ENCODE measurements at places on chromosomes 2 and 18.

- DNase-seq: no peak
Measured at GRCh38 chr2:74457549-74458131, 598 bp upstream of the WBP1 start.

DNA sequence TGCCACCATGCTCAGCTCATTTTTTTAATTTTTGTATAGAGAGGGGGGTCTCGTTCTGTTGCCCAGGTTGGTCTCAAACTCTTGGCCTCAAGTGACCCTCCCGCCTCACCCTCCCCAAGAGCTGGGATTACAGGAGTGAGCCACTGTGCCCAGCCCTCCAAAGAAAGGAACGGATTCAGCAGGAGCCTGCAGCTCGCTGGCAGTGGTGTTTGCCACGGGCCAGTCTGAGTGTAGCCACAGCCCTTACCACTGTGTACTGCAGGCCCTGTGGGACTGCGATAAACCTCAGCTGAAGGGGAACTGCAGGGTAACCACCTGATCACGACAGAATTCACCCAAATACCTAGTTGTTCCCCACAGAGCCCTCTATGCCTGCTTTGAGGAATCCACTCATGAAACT is 6.8 kb downstream of the COPS9 start:
- no peak for DNase-seq

DNA sequence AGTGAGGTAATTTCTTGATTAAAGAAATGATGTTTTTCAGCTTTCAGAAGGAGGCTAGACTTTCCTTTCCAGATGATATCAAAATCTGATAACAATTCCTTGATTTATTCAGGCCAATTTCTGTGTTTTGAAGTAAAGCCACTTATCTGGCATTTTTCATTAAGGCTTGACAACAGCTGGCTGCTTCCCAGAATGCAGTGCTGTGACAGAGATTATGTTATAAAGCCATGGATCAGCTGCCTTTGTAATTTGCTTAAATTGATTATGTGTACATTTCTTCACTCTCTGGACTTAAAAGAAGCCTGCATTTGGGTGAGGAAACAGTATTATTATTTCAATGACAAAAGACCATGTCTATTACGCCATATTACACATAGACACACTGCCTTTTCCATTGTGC is 136.0 kb downstream of the PLCL1 start:
- DNase-seq: no peak

- DNase-seq: no peak
Measured at GRCh38 chr2:222288590-222289277, 10.1 kb downstream of the PAX3 start.

DNA sequence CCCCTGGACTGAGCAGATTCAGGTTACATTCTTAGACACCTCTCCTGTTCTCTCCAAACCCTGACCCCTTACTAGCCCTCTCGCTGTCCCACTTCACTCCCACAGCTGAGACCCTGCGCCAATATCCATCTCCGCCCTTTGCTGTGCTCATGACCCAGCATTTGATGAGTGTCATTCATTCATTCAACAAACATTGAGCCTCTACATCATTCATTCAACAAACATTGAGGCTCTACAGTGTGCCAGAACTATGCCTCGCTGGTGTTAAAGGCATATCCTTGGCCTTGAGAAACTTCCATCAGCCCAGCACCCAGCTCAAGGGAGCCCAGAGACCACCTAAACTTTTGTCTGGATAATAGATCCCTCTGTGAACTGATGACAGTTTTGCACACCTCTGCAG is 41.9 kb upstream of the MRPL33 start:
- no peak for DNase-seq

DNA sequence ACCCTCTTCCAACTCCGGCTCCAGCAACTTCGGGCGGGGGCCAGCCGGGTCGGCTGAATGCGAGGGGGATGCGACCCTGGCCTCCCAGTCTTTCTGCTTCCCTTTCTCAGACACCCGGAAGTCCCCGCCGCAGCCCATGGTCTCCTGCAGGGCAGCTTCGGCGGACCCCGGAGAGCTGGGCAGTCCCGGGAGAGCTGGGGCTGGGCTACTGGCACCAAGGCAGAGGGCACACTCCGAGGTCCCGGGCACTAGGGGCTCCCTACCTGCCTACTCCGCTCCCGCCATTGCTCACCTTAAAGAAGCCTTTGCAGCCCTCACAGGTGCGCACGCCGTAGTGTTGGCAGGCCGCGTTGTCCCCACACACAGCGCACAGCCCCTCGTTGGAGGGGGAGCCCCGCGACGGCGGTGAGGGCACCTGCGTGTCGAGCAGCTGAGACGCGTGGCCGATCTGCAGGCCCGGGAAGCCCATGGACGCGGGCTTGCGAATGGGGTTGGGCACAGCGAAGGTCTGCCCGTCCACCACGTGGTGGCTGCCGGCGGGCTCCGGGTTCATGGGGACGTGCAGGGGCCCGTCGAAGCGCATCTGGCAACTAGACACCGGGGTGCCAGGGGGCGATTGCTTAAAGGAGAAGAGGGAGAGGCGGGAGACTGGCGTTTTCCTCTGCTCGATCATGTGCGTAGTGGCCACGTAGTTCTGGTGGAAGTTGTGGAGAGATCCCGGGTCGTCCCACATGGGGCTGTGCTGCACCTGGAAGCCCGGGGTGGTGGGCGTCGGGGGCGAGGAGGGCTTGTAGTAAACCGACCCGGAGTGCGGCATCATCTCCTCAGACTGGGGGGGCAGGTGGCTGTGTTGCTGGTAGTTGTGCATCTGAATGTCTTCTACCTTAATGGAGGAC is 3.2 kb downstream of the NR4A2 start:
- DNase-seq: no peak

DNA sequence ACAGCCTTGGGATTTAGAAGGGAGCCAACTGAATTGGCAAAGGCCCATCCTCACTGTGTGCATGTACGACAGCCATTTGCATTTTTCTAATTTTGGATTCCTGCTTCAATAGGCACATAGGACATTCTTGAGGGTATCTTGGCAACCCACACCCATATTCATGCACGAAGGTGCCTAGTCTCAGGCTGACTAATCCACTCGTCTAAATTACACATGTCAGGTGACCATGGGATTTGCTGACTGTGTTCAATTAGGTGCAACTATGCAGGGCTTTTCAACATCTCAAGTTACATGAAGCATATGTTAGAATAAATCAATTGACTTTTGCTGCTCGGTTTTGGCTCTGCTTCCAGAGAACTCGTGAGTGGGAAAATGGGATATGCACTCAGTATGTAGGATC is 249.7 kb downstream of the SP3 start:
- no peak for DNase-seq

DNA sequence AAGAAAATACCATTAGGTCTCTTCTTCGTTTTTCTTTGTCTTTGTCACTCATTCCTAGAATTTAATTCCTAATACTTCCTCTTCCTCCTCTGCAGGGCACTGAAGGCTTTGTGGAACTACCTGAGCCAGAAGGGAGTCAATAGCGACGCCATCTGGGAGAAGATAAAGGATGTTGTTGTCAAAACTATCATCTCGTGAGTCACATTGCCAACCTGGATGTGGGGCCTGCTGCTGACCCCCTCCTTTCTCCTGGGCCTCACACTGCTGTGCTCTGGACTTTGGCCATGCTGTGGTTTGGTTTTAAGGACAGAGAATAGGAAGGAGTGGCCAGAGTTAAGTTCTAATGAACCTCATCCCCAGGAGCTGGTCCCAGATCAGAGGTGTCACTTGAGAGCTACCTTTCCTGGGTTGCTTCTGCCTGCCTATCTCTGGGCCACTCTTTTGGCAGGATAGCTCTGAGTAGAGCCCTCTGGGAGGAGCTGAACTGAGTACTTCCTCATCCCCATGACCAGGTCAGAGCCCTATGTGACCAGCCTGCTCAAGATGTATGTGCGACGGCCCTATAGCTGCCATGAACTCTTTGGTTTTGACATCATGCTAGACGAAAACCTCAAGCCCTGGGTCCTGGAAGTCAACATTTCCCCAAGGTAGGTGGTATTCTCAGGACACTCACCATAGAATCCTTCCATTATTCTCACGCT is 33.1 kb upstream of the CYP27A1 start:
- DNase-seq: peak; percentile 18

DNA sequence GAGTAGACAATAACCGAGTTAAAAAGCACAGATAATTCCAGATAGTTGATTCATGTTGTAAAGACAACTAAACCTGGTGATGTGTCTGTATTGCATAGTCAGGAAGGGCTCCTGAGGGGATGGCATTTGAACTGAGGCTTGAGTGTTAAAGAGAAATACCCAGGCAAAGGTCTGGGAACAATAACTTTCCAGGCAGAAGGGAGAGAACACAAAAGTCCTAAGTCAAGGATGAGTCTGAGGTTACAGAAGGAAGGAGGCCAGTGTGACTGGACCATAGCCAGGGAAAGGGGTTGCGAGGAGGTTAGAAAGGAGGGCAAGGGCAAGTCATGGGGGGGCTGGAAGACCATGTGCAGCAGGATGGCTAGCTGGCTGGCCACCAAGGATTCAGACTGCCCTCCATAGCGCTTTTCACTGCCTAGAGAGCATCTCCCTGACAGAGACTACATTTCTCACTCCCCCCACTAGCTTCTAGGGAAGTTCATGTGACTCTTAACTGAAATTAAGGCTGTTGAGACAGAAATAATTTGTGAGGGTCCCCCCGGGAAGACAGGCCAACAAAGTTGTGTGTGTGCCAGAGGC is 135.5 kb upstream of the CREB1 start:
- DNase-seq: no peak

DNA sequence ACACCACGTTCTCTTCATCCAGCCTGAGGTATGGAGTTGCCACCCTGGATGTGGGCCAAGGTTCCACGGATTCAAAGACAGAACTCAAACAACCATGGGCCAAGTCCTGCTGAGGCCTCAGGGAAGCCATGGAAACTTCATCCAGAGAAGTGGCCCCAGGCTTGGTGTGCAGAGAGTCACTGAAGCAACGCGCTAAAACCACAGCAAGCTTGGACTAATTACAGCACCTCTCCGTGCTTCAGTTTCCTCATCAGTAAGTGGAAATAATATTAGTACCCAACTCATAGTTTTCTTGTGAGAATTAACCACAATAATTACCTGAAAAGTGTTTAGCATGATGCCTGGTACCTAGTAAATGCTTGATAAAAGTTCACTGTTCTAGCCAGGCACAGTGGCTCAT is 19.2 kb upstream of the AP1S3 start:
- DNase-seq: no peak

DNA sequence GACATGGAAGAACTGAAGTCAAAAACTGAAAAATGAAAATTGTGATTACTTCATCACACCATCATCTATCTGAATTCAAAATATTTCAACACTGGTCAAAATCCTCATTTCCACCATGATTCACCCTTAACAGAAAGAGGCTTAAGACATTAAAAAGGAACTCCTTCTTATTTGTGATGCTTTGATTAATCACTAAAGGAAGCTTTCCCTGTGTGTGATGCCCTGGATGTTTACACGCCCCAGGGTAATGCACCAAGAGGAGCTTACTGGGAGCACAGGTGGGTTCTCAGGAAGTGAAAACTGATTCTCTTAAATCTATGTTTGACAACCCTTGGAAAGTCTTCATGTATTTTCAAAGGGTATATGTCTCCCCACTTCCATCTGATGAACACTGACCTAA is 11.5 kb downstream of the GRB14 start:
- DNase-seq: no peak

DNA sequence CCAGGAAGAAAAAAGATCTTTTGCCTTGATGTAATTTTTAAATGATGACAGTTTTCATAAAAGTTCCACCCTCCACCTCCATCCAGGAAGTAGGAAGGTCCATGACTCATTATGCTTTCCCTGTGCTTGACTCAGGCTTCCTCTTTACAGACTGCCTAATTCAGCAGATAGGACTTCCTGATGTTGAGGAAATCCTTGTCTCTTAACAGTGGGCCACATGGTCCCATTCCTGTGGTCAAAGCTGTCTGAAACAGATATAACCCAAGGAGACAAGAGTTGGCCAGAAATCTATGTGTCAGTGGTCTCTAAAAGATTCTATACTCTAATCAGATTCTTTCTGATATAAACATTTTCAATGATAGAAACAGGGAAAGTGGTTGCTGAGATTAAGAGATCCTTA is 119.1 kb downstream of the BAZ2B start:
- DNase-seq: peak; percentile 26

GRCh38 chr18:2997846-2998564 is 14.9 kb downstream of the LPIN2 start:
- DNase-seq: no peak

DNA sequence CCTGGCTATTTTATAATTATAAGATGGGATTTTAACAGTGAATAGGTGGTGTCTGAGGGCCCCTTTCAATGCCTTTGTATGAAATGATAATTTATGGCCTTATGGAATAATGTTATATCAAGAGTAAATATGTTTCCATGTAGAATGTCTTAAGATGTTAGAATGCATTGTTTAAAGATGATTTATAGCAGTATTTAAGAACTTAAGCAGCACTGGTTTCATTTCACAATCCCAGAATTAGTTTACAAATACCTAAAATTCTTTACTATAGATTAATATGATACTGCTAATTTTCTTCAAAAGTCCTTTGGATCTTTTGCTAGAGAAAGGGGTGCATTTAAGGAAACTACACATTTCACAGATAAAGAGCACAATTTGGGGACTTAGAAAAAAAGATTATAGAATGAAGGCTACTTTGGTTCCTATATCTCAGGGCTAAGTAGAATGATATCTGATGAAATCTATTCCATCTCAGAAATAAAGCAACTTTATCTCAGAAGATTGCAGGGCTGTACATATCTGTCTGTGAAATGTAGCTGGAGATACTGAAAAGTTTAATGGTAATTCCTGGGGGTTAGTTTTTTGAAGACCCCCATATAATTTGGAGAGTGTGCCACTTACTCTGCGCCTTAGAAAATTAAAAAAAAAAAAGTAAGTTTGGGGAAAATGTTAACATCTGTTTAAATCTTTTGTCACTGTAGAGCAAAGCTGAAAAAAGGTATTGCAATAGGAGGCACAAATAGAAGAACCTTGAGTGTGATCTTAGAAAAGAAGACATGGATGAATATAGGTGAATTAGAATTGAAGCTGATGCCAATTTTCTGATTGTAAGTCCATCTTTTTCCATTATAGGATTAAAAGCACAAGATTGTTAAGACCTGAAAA is 123.4 kb downstream of the GULP1 start:
- DNase-seq: no peak

Data from SJSA1 (cell line).